Activated CD4-positive, alpha-beta T cell treated with anti-CD3 and anti-CD28 coated beads, Interleukin-2, amount 10 ng/mL, durations not matched to agents 7 days and 5 days (primary cell): ENCODE measurements at places on chromosomes 1 and 21. TPM values are rescaled to one million over a fixed set of nuclear protein-coding genes. Genes with fewer than 3 reads are reported as not detected.

- no peak overlapping the region for H3K27ac ChIP-seq
- H3K4me1 ChIP-seq, result peaks cover 2% of the 10 kb centered on the region
- H3K4me3 ChIP-seq, result no peak overlapping the region
These were observed 206.9 kb downstream of the USH2A start for GRCh38 chr1:216216305-216216704.

GRCh38 chr1:32536117-32536516 lies 3.1 kb upstream of the ZBTB8A start:
- H3K4me1 ChIP-seq, result peaks cover 8% of the 10 kb centered on the region
- H3K27ac ChIP-seq, result no peak overlapping the region
- peaks cover under 1% of the 10 kb centered on the region for H3K36me3 ChIP-seq
- H3K4me3 ChIP-seq, result no peak overlapping the region
- no peak for DNase-seq

- H3K27ac ChIP-seq, result no peak overlapping the region
- H3K4me3 ChIP-seq, result no peak overlapping the region
- peaks cover 5% of the 10 kb centered on the region for H3K36me3 ChIP-seq
These were observed 7.9 kb upstream of the TRAF5 start for GRCh38 chr1:211318576-211319280.

- DNase-seq, result no peak
- H3K27ac ChIP-seq, result no peak overlapping the region
- no peak overlapping the region for H3K4me3 ChIP-seq
- H3K27me3 ChIP-seq, result no peaks in the 10 kb centered on the region
- H3K36me3 ChIP-seq, result no peaks in the 10 kb centered on the region
These were observed 218.3 kb downstream of the LRRIQ3 start for GRCh38 chr1:73979684-73980083.

DNA sequence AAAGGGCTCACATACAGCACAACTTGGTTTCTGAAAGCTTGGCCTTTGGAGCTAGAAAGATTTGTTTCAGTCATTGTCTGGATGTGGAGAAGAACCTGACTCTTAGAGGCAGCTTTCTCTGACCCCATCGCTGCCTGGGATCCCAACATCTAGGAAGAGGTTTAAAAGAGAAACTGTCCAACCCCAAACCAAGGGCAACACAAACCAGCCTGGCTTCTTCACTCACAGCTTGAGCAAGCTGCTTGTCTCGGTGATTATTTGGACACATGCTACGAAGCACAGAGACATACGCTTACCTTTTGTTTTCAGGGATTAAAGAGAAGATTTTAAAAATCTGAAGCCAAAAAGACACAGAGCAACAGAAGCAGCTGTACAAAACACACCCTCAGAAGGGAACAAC lies 109.8 kb downstream of the ETS2 start:
- H3K27me3 ChIP-seq, result peaks cover 5% of the 10 kb centered on the region
- no peak for DNase-seq
- no peak overlapping the region for H3K4me3 ChIP-seq
- no peaks in the 10 kb centered on the region for H3K36me3 ChIP-seq
- no peak overlapping the region for H3K27ac ChIP-seq

GRCh38 chr1:920010-920409 lies 3.7 kb upstream of the SAMD11 start:
- H3K36me3 ChIP-seq, result no peaks in the 10 kb centered on the region
- H3K27ac ChIP-seq, result no peak overlapping the region
- peaks cover 31% of the 10 kb centered on the region for H3K27me3 ChIP-seq
- H3K4me3 ChIP-seq, result no peak overlapping the region
- DNase-seq, result no peak

- no peak for DNase-seq
- no peak overlapping the region for H3K4me3 ChIP-seq
- H3K4me1 ChIP-seq, result no peaks in the 10 kb centered on the region
- no peaks in the 10 kb centered on the region for H3K36me3 ChIP-seq
- peaks cover 17% of the 10 kb centered on the region for H3K27me3 ChIP-seq
These were observed 31.8 kb upstream of the ARF1 start for GRCh38 chr1:228050571-228051231.

- peaks cover 18% of the 10 kb centered on the region for H3K36me3 ChIP-seq
- H3K27ac ChIP-seq, result no peak overlapping the region
- DNase-seq, result no peak
These were observed 129.9 kb downstream of the PATJ start for GRCh38 chr1:61872206-61872605.

DNA sequence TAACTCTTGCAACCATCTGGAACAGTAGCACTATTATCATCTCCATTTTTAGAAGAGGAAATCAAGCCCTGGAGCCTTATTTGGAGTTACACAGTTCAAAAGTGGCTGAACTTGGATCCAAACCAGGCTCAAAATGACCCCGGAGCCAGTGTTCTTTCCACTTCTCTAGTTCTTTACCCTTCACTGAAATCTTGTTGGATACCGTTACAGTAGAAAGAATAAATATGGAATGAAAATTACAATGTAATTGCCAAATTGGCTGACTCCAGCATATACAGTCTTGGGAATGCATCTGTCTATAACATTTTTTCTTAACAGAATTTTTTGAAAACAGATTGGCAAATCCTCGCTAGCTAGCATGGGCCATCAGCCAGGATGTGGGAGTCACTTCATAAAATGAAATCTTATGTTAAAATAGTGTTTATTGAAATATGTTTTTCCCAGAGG lies 261.4 kb downstream of the CTH start:
- H3K27ac ChIP-seq, result no peak overlapping the region
- no peaks in the 10 kb centered on the region for H3K36me3 ChIP-seq
- DNase-seq, result no peak
- no peak overlapping the region for H3K4me3 ChIP-seq
- peaks cover 4% of the 10 kb centered on the region for H3K27me3 ChIP-seq

DNA sequence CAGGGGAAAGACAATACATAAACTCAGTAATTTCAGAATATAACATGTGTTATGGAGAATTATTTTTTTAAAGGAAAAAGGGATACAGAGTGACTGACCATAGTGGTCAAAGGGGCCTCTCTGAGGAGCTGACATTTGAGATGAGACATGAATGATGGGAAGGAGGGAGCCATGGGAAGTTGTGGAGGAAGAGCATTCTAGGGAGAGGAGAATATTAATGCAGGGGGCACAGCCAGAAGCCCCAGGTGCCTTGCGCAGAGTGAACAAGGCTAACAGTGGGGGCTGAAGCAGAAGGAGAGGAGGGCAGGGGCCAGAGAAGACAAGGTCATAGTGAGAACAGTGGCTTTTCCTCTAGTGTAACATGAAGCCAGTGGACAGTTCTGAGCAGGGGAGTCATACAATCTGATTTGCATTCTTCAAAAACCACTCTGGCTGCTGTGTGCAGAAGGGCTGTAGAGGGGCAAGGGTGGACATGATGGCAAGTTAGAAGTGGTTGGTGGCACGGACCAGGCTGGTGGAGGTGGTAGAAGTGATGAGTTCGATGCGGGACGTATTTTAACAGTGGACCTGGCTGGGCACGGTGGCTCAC lies 28.2 kb upstream of the IFNLR1 start:
- no peaks in the 10 kb centered on the region for H3K36me3 ChIP-seq
- no peak overlapping the region for H3K27ac ChIP-seq
- no peaks in the 10 kb centered on the region for H3K4me1 ChIP-seq
- DNase-seq, result no peak
- peaks cover 40% of the 10 kb centered on the region for H3K27me3 ChIP-seq

DNA sequence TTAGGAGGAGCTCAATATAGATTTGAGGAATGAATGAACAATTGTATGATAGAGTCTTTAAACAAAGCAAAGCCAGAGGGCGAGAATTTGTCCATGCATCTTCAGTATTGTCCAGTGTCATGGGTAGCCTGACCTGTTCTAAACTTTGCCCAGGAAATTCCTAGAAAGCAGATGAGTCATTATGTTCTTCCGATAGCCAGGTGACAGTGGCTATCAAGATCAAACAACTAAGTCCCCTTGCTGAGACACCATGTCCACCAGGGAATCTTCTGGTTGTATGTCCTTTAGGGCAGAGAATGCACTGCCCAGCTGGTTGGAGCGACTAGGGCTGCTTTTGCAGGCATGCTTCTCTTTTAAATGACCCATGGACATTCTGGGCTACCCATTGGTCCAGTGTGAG lies 1.8 kb upstream of the SLC26A9 start:
- no peak overlapping the region for H3K4me3 ChIP-seq
- no peaks in the 10 kb centered on the region for H3K36me3 ChIP-seq
- no peaks in the 10 kb centered on the region for H3K4me1 ChIP-seq
- H3K27ac ChIP-seq, result no peak overlapping the region
- no peak for DNase-seq

DNA sequence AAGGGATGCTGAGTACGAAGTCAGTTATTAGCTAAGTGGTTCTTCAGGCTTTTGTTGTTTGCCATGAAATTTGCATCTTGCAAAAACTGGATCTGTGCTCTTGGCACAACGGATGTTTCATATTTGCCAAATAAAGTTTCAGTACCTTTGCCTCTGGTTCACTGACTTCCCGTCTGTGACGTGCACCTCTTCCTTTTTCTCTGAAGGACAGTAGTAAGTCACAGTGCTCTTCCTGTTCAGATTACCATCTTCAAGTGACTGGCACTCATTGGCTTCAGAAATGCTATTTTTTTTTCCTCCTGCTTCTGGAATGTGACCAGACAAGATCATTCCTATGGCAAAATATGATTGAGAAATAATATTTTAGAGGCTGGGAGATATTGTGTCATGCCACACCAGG lies 75.9 kb upstream of the GREM2 start:
- no peak overlapping the region for H3K4me3 ChIP-seq
- peaks cover under 1% of the 10 kb centered on the region for H3K27me3 ChIP-seq
- peak overlapping the region; percentile 55 for H3K27ac ChIP-seq
- peak; percentile 20 for DNase-seq
- H3K36me3 ChIP-seq, result no peaks in the 10 kb centered on the region

DNA sequence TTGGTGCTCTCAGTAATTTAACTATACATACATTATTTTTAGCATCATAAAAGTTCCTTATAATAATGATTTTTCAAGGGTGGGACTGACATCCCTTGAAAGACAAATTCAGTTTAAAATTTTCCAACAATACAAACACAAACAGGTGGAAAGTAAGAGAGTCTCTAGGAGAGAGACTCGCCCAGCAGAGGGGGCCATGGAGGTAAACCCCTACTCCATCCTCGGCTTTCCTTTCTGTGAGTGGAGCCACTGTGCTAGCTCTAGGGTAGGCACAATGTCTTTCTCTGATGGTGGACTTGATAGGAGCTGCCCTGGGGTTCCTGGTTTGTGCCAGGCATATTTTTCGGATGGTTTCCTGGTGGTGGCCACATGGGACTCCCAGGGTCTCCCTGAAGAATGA lies 8.3 kb downstream of the CSMD2 start:
- H3K4me3 ChIP-seq, result no peak overlapping the region
- no peaks in the 10 kb centered on the region for H3K4me1 ChIP-seq
- DNase-seq, result no peak
- H3K27me3 ChIP-seq, result peaks cover 27% of the 10 kb centered on the region
- H3K27ac ChIP-seq, result no peak overlapping the region
- peaks cover 2% of the 10 kb centered on the region for H3K36me3 ChIP-seq

- H3K27ac ChIP-seq, result no peak overlapping the region
- peaks cover 32% of the 10 kb centered on the region for H3K27me3 ChIP-seq
- no peaks in the 10 kb centered on the region for H3K4me1 ChIP-seq
These were observed 7.0 kb downstream of the PALMD start for GRCh38 chr1:99652881-99653281.

GRCh38 chr1:9150582-9151327 lies 21.9 kb upstream of the GPR157 start:
- H3K27ac ChIP-seq, result no peak overlapping the region
- H3K36me3 ChIP-seq, result no peaks in the 10 kb centered on the region
- no peak for DNase-seq

DNA sequence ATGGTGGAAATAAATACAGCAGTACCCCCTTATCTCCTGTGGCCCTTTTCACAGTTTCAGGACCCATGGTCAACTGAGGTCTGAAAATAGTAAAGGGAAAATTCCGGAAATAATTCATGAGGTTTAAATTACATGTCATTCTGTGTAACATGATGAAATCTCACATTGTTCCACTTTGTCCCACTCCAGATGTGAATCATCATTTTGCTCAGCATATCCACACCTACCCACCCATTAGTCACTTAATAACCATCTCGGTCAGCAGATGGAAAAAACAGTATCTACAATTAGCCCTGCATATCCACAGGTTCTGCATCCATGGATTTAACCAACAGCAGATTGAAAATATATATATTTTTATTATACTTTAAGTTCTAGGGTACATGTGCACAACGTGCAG lies 86.9 kb upstream of the GORAB start:
- H3K27ac ChIP-seq, result no peak overlapping the region
- H3K36me3 ChIP-seq, result no peaks in the 10 kb centered on the region
- H3K4me1 ChIP-seq, result no peaks in the 10 kb centered on the region
- no peak for DNase-seq
- H3K27me3 ChIP-seq, result no peaks in the 10 kb centered on the region
- no peak overlapping the region for H3K4me3 ChIP-seq

GRCh38 chr1:220157738-220158137 lies 63.8 kb downstream of the IARS2 start:
- no peaks in the 10 kb centered on the region for H3K27me3 ChIP-seq
- peaks cover 54% of the 10 kb centered on the region for H3K36me3 ChIP-seq
- H3K4me3 ChIP-seq, result no peak overlapping the region

GRCh38 chr1:116127123-116127847 lies 16.1 kb downstream of the MAB21L3 start:
- peaks cover 39% of the 10 kb centered on the region for H3K4me1 ChIP-seq
- no peak overlapping the region for H3K4me3 ChIP-seq
- peaks cover 6% of the 10 kb centered on the region for H3K27me3 ChIP-seq
- no peak overlapping the region for H3K27ac ChIP-seq
- H3K36me3 ChIP-seq, result no peaks in the 10 kb centered on the region

DNA sequence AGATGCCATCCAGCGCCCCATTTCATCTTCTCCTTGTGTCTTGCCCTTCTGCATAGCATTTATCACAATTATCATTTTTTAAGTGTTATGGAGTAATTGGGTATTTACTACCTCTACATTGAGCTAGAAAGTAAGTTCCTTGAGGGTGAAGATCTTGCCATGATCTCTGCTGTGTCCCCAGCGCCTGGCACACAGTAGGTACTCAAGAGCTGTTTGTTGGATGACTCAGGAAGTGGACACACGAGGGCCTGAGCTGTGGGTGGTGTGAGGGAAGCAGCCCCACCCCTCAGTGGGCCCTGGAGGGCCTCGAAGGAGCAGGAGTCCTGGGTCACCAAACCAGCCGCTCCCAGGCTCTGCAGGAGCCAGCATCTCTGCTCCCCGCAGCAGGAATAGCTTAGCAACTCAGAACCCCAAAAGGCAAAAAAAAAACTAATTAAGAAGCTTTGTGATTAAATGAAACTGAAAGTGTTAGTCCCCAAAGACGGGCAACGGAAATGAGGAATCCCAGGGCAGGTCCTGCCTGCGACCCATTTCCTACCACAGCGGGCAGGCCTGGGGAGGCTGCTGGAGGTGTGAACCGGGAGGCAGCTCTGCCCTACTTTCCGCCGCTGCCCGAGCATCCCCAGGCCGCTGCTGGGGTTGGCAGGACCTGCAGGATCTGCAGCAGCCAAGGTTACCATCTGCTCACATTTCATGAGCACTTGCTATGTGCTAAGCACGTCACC lies 87.7 kb downstream of the LACTBL1 start:
- peaks cover 13% of the 10 kb centered on the region for H3K4me1 ChIP-seq
- H3K36me3 ChIP-seq, result no peaks in the 10 kb centered on the region
- peak overlapping the region; percentile 11 for H3K27ac ChIP-seq
- DNase-seq, result peak; percentile 42

- no peak for DNase-seq
- no peak overlapping the region for H3K4me3 ChIP-seq
- no peaks in the 10 kb centered on the region for H3K4me1 ChIP-seq
- no peak overlapping the region for H3K27ac ChIP-seq
These were observed 16.2 kb upstream of the LRP8 start for GRCh38 chr1:53343831-53344668.

C1QA gene
- not detected for total RNA-seq

RHOU gene
- total RNA-seq, result 7.9 TPM

ZNF593OS gene
- not detected for total RNA-seq

CRYBG2 gene
- 2.2 TPM for total RNA-seq

LPAR3 gene
- total RNA-seq, result 1.5 TPM

FAM78B gene
- total RNA-seq, result 0.17 TPM

ADAMTS5 gene
- not detected for total RNA-seq

KCNJ15 gene
- not detected for total RNA-seq

GPX7 gene
- 20.3 TPM for total RNA-seq

WDR64 gene
- 0.22 TPM for total RNA-seq

MX1 gene
- total RNA-seq, result 723 TPM
